ENCODE measurements at places on chromosomes 1 and 21. TPM values are rescaled to one million over a fixed set of nuclear protein-coding genes. Genes with fewer than 3 reads are reported as not detected.

Gene LCE6A
- not detected for total RNA-seq

Gene TIE1
- total RNA-seq, result 7.0 TPM

Gene RBBP5
- total RNA-seq, result 32.1 TPM

Gene CD101
- total RNA-seq, result 1.1 TPM

Gene AMY1B
- not detected for total RNA-seq

Gene TSSK3
- total RNA-seq, result not detected

Gene FTCD
- total RNA-seq, result not detected

Gene PAQR6
- total RNA-seq, result 8.6 TPM

GRCh38 chr1:167913895-167914496, at the start of gene ADCY10:
Gene ADCY10, minus strand, starts transcription at chr1:167914134. Its CDS starts 8,994 bp downstream, at chr1:167905140.
- no peak for DNase-seq

- DNase-seq, result no peak
These were observed 126.4 kb downstream of the TENT5C start for GRCh38 chr1:117732065-117732797.

GRCh38 chr1:36528361-36529349, 45.9 kb upstream of the CSF3R start:
- no peak for DNase-seq

DNA sequence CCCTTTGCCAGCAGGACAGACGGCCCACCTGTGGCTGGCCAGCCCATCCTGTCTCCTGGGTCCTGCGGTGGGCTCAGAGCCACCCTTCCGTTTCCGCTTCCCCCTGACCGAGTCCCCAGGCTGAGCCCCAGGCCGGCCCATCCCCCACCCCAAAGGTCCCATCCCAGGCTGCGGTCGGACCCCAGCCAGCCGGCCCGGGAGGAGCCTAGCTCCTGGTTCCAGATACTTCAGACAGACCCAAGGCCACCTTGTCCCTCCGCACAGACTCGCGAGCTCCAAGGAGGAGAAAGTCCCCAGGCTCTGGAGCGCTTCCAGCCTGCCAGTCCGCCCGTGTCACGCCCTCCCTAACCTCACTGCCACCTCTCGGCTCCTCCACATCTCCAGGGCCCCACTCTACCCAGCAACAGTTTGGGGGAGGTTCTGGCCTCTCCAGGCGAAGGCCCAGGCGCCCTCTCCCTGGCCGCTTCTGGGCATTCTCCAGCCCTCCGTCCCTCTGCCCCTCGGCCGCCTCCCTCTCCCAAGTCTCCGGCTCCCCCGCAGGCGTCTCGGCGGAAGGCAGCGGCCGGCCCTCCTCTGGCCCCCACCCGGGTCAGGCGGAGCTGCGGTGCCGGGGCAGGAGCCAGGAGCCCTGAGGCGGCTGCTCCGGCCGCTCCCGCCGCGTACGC, 835 bp downstream of the LRRN2 start:
- DNase-seq, result no peak

DNA sequence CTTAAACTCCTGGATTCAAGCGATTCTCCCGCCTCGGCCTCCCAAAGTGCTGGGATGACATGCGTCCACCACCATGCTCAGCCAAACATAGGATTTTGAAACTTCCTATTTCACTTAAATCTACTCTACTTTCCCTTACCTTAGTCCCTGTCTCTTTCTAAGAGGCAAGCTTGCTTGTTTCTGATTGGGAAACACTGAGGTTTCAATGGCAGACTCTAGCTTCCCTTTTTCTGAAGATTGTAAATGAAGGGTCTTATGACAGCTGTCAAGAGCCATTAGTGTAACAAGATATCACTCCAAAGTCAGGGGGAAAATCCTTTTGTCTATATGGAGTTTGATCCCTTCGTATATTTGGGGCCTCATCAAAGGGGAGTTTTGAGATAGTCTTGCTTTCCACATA, 23.5 kb upstream of the LMO4 start:
- DNase-seq, result no peak

DNA sequence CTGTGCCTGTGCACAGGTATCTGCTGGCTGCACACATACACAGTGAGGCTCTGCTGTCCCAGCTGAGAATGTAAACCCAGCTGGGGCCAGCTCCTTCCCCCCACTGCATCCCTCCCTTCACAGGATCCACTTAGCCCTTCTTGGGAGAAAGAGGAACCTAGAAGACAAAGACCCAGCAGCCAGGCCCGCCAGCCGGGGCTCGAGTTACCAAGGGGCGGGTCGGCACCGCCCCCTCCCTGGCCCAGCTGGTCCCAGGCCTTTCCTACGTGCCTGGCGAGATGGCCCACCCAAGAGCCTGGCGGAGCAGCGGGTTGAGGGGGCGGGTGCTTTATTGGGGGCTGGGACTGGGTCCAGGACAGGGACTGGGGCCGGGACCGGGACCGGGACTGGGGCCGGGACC, 2.1 kb downstream of the SH3BGRL3 start:
- DNase-seq, result no peak

DNA sequence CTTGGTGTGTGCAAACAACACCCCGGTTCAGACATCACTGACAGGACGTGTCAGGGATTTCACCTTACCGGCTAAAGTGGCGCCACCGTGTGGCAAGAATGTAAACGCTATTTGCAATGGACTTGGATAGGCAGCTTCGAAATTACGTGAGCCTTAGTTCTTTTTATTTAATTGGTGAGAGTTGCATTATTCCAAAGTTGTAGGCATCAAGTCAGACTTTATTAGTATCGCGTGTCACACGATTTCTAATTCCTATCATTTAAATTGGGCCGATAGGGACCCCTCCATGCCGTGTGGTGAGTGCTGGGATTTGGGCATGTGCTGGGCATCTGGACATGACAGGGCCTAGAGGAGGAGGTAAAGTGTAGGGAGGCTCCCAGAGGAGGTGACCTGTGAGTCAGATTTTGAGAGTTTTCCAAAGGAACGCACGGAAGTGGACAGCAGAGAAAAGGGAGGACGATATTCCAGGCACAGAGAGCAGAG, 14.5 kb upstream of the CPT2 start:
- peak; percentile 18 for DNase-seq

DNA sequence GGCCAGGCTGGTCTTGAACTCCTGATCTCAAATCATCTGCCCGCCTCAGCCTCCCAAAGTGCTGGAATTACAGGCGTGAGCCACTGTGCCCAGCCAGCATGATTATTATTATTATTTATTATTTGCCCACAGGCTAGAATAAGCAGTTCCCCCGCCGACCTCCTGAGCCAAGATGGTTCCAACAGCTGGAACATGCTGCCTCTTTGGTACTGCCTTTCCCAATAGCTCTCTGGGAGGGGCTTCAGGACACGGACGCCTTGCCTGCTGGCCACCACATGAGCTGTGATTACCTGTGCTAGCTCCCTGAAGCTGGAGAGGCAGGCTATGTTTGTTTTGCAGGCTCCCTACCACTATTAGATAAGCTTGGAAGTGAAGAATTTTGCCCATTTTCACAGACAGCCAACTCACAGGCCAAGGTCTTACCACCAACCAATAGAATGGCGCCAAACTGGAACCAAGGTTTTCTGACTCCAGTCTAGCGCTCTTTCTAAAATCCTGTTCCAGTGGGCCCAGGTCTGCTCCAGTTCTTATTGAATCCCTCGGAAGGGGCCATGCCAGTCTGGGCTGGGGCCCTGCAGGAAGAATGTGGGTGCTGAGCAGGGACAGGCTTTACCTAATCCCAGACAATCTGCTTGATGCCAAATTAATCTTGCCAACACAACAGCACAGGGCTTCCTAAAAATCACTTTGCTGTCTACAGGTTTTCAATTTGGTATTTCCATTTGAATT, 2.1 kb upstream of the GPR61 start:
- DNase-seq, result no peak

DNA sequence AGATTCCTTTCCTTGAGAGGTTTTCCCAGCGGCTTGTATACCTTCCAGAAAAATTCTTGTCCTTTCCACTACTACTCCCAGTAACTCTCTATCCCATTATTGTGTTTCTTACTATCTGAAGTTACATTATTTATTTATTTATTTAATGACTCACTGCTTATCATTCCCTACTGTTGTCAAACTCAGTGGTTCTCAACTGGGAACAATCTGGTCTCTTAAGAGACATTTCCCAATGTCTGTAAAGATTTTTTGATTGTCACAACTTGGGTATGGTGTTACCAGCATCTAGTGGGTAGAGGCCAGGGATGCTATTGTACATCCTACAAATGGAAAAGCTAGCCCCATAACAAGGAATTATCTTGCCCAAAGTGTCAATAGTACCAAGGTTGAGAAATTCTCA, 771.5 kb upstream of the ADGRL2 start:
- DNase-seq, result no peak

DNA sequence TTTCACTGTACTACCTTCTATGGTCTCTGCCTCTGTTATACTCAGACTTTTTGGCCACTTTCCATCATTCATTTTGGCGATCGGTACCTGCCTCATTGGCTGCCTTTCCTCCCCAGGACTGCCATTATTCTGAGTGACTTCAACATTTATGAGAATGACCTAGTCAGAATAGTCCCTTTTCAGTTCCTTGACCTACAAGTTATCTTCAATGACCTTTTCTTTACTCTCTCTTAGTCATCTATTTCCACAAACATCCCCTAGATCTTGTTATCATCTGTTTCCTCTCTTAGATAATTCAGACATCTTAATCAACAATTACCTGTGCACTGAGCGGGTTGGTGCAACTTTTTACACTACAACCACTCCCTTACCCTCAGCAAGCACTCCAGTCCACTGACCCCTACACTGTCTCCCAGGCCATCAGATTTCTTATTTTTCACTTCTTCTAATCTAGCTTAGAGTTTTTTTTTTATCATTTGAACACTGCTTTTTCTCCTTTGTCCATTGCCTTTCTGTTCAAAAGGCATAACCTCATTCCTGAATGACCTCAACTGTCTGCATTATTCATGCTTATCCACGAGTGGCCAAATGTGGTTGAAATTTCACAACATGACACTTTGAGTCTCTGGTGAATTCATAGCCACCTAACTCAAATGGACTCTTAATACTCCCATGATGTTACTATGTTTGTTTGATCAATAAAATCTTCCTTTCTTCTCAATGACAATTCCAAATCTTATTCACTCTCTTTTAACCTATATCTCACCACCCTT, 112.7 kb downstream of the HMCN1 start:
- no peak for DNase-seq

DNA sequence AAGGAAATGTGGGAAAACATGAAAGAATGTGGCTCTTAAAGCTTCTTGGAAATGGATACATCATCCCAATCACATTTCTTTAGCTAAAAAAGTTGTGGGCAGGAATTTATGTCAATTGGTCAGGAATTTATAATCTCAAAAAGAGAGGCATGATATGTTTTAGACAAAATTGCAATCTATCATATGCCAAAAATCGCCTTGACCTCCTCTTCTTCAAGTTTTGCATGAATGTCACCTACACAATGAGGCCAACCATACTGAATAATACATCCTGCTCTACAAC, 42.4 kb downstream of the ATP6V1G3 start:
- DNase-seq, result no peak

- no peak for DNase-seq
These were observed 136.7 kb downstream of the MATN1 start for GRCh38 chr1:30586671-30587070.

GRCh38 chr1:10431070-10431730, 967 bp downstream of the CENPS start:
- no peak for DNase-seq

- no peak for DNase-seq
These were observed at the start of gene TPTE for GRCh38 chr21:10521091-10521598. Gene TPTE, plus strand, starts transcription at chr21:10521583. Its CDS starts 17,141 bp downstream, at chr21:10538724.

GRCh38 chr1:18145851-18146618, 38.4 kb downstream of the IGSF21 start:
- DNase-seq, result no peak

DNA sequence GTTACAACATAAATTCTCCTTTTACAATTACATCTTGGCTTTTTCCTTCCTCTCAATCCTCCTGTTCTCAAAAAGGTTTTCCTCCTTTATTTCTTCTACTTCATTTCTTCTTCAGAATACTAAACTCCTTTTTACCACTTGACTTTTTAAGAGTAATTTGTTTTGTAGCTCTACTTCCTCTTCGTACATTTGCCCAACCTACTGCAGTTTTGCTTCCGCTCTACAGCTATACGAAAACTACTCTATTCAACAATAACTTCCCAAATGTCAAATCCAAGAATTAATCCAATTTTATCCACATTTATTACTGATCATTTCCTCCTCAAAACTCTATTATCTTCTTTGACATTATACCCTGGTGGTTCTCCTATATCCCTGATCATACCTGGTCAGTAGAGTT, 3.4 kb downstream of the GDAP2 start:
- DNase-seq, result no peak

- DNase-seq, result no peak
These were observed 14.5 kb downstream of the GNB1 start for GRCh38 chr1:1876335-1876930.

DNA sequence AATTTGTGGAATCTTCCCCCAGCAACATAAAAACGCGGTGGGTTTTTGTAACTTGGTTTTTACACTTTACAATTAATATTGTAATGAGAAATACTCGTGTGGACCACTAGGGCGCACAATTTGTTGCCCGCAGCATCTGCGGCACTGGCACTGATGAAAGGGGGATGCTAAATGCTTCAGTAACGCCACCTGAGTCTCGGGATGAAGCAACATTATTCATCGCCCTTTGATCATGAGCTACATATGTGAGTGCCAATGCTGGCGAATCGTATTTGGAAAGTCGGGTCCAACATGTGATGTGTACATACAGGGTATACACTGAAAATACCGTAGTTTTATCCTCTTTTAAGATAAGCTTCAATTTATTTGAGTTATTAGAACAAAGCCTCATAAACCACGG, 34.2 kb upstream of the COX20 start:
- no peak for DNase-seq

DNA sequence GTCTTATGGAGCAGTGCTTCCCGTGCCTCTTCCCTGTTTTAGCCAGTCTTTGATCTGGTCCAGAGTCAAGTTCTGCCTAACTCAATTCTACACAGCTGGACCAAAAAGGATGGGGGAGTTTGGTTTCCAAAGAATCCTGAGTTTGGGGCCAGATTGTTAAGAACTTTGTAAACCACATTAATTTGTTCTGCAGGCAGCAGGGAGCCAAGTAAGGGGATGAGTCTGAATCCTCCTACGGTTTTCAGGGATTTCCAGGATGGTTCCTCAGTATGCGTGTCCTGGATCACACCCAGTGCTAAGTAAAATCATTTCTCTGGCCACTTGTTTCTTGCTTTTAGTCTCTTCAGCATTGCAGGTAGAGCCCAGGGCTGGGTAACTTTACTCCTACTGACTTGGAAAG, 26.1 kb upstream of the GJA5 start:
- peak; percentile 3 for DNase-seq

All from occipital lobe (tissue), 3 donors.